ENCODE measurements at places on chromosomes 12 and 14.

DNA sequence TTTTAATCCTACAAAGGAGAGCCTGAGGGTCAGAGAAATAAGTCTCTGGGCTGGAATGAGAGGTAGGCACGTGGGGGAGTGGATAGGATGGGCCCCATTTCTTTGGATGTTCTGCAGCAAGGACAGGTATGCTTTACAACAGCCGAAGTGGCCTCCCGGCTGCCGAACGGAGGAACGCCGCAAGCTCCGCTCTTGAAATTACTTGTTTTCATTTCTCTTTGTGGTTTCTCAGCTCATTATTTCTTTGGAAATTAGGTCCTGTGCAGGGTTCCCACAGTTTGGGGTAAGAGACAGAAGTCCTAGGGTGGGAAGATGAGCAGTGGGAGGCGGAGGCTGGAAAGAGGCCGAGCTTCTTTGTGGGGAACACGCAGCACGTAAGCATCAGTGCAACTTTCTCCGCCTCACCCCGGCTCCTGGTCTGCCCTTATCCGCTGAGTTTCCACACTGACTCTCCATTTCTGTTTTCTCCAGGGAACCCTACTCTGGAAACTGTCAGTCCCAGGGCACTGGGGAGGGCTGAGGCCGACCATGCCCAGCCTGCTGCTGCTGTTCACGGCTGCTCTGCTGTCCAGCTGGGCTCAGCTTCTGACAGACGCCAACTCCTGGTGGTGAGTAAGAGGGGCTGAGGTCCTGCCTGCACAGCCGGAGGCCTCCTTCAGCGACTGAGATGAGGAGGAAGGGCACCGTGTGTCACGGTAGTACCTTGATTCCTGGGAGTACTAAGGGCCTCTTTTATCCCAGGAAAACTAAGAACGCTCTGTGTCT lies 2.0 kb downstream of the WNT5B start:
- no peak for DNase-seq
- H3K4me1 ChIP-seq = peaks cover 39% of the 10 kb centered on the region
- peaks cover 7% of the 10 kb centered on the region for H3K36me3 ChIP-seq
- H3K27ac ChIP-seq = no peak overlapping the region
- H3K4me3 ChIP-seq = peak overlapping the region; percentile 38
- H3K27me3 ChIP-seq = peaks cover 30% of the 10 kb centered on the region

GRCh38 chr12:8052679-8053078 lies 13.5 kb downstream of the C3AR1 start:
- no peak for DNase-seq
- H3K36me3 ChIP-seq = peaks cover 47% of the 10 kb centered on the region
- H3K4me3 ChIP-seq = no peak overlapping the region
- H3K27ac ChIP-seq = no peak overlapping the region
- no peaks in the 10 kb centered on the region for H3K4me1 ChIP-seq
- no peaks in the 10 kb centered on the region for H3K27me3 ChIP-seq

DNA sequence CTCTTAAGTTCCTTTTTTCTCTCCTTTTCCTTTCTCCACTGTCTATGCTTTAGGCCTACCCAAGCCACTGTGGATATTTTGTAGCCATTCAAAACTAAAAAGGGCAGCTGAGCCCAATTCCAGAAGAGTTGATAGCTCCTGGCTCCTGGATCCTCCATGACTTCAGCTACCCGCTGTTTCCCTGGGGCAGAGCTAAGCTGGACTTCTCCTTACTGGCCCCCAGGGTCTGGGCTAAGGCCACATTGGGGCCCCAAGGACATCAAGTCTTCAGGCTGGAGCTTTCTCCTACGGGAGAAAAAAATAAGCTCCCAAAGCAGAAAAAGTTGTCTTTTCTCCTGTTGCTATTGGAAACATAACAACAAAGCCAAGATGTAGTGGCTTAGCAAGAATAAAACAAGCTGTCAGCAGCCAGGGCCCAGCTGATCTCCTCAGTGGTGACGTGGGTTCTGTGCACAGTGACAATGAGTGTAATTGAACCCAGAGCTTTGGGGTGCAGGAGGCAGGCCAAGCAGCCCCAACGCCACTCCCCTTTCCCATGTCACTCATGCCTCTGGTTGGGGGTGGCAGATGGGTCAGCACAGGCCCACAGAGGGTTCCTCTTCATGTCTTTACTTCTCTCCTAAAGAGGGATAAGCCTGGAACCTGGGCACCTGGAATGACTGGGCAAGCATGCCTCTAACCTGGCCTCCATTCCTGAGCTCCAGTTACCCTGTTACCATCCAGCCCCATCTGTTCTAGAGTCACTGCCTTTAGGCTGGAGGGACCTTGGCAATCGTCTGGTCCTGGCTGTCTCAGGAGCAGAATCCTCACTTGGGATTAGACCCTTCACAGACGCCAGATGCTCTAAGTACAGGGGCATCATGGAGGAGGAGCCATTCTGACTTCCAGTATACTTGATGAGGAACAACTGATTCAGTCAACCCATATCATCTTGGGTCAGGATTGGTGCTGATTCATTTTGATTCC lies 171.2 kb downstream of the ZFP36L1 start:
- peaks cover 7% of the 10 kb centered on the region for H3K4me1 ChIP-seq
- no peak for DNase-seq
- H3K27ac ChIP-seq = peak overlapping the region; percentile 1
- no peaks in the 10 kb centered on the region for H3K27me3 ChIP-seq
- H3K36me3 ChIP-seq = no peaks in the 10 kb centered on the region
- no peak overlapping the region for H3K4me3 ChIP-seq

DNA sequence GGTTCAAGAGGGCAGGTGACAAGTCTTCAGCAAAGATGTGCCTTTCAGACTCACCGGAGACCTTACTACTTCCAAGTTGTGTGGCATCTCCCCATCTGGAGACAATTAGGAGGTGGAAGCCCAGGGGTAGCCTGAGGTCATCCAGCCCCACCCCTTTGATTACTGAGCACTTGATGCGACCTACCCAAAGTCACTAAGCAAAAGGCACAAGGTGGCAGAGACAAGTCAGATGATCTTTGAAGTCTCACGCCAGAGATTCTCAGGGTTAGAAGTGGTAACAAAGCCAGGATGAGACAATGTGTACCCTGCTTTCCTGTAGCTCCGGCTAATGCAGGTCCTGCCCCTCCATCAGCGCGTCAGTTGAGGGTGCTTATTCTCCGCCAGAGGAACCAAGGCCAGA lies 1.4 kb upstream of the FOXN3 start:
- DNase-seq = no peak
- no peak overlapping the region for H3K4me3 ChIP-seq
- no peak overlapping the region for H3K27ac ChIP-seq

DNA sequence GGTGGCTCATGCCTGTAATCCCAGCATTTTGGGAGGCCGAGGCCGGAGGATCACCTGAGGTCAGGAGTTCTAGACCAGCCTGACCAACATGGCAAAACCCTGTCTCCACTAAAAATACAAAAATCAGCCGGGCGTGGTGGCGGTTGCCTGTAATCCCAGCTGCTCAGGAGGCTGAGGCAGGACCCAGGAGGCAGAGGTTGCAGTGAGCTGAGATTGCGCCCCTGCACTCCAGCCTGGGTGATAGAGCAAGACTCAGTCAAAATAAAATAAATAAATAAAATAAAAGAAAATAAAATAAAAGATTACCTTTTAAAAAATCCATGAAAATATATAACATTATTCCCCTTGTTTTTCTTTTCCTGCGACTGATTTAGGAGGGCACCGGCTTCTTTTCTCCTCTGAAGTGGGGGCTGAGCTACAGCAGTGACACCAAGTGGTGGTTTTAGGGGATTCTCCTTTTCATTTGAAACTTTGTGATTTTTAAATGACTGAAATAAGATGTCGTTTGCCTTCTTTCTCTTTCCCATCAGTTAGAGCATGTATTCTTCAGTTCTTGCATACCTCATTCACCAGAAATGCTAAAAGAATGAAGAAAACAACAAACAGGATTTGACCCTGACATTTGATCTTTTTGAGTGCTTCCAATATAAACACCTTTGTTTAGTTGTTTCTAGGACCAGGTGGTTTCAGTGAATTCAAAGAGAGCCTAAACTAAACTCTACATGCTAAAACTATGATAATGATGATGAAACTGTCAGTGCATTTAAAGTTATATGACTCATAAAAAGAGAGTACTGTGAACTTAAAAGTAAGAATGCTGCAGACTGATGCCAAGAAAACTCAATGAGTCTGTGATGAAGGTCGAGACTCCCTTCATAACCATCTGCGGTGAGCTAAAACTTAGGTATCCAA lies 22.6 kb upstream of the PKP2 start:
- H3K27ac ChIP-seq = no peak overlapping the region
- H3K36me3 ChIP-seq = no peaks in the 10 kb centered on the region
- H3K4me3 ChIP-seq = no peak overlapping the region

GRCh38 chr12:45745861-45746277 lies 16.4 kb downstream of the ARID2 start:
- no peak overlapping the region for H3K4me3 ChIP-seq
- H3K27me3 ChIP-seq = no peaks in the 10 kb centered on the region
- peaks cover 4% of the 10 kb centered on the region for H3K36me3 ChIP-seq
- no peak overlapping the region for H3K27ac ChIP-seq

All from spinal cord (tissue), 10 donors.